ENCODE measurements at places on chromosomes 5 and 9. TPM values are rescaled to one million over a fixed set of nuclear protein-coding genes. Genes with fewer than 3 reads are reported as not detected.

The FOXD4L3 gene
- not detected for total RNA-seq

The SOX30 gene
- 0.09 TPM for total RNA-seq

GRCh38 chr9:35649431-35650340 is 1.0 kb downstream of the SIT1 start:
- no peaks in the 10 kb centered on the region for H3K36me3 ChIP-seq
- H3K4me3 ChIP-seq: peak overlapping the region; percentile 97
- DNase-seq: peak; percentile 43
- H3K27me3 ChIP-seq: no peaks in the 10 kb centered on the region
- H3K4me1 ChIP-seq: peaks cover 62% of the 10 kb centered on the region
- H3K27ac ChIP-seq: peak overlapping the region; percentile 70

DNA sequence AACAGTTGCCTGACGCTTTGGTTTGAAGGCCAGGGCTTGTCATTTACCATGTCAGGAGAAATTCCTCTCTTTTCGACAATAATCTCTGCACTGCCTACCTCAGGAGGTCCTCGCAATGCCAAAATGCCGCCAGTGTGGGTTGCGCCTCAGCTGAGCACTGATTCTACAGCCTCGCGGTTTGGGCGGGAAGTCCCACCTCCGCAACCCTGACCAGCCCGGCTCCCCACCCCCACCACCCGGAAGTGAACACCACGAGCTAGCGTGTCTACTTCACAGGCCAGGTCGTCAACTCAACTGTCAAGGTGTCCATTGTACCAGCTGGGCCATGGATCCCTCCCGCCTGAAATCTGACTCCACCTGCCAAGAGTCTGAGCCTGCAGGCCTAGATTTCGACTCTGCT is at the start of gene TPD52L3:
Gene TPD52L3, plus strand, starts transcription at position 273 of the 400 bp plus-strand sequence. CDS start 221 bp downstream, outside the sequence.
- H3K4me1 ChIP-seq: no peaks in the 10 kb centered on the region
- no peaks in the 10 kb centered on the region for H3K36me3 ChIP-seq
- no peak within 1 kb of the TSS for H3K27ac ChIP-seq
- no peak within 1 kb of the TSS for H3K4me3 ChIP-seq
- DNase-seq: no peak

DNA sequence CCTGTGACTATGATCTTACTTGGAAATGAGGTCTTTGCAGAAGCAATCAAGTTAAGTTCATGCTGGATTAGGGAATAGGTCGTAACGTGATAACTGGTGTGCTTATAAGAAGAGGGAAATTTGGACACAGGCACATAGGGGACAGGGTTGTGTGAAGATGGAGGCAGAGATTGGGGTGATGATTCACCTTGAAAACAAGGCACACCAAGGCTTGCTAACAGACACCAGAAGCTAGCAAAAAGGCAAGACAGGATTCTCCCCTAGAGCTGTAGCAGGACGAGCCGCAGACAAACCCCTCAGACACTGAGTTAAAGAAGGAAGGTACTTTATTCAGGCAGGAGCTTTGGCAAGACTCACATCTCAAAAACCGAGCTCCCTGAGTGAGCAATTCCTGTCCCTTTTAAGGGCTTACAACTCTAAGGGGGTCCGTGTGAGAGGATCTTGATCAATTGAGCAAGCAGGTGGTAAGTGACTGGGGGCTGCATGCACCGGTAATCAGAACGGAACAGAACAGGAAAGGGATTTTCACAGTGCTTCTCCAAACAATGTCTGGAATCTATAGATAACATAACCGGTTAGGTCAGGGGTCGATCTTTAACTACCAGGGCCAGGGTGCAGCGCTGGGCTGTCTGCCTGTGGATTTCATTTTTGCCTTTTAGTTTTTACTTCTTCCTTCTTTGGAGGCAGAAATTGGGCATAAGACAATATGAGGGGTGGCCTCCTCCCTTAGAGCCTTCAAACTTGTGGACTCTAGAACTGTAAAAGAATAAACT is 57.5 kb upstream of the S1PR3 start:
- no peak for DNase-seq
- no peak overlapping the region for H3K27ac ChIP-seq
- no peaks in the 10 kb centered on the region for H3K27me3 ChIP-seq
- H3K36me3 ChIP-seq: no peaks in the 10 kb centered on the region
- H3K4me1 ChIP-seq: no peaks in the 10 kb centered on the region
- no peak overlapping the region for H3K4me3 ChIP-seq

The STARD4 gene
- total RNA-seq: 32.5 TPM

DNA sequence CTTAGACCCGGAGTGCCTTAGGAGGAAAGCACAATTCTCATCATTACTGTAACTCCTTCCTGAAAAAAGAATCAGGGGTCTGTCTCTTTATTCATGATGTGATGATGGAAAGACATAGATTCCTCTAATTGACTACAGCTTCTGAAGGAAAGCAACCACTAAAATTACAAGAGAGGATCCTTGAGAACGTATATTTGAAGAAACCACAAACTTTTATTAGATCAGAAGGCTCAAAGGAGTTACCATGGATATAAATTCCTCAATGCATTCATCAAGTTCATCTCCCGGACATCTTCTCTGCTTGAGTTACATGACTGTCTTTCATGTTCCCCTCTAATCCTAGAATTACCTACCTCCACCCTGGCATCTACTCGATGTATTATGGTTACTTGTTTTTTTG is 104.1 kb upstream of the PAPPA start:
- no peaks in the 10 kb centered on the region for H3K36me3 ChIP-seq
- H3K4me3 ChIP-seq: no peak overlapping the region
- DNase-seq: no peak
- H3K4me1 ChIP-seq: no peaks in the 10 kb centered on the region
- no peaks in the 10 kb centered on the region for H3K27me3 ChIP-seq
- H3K27ac ChIP-seq: no peak overlapping the region

DNA sequence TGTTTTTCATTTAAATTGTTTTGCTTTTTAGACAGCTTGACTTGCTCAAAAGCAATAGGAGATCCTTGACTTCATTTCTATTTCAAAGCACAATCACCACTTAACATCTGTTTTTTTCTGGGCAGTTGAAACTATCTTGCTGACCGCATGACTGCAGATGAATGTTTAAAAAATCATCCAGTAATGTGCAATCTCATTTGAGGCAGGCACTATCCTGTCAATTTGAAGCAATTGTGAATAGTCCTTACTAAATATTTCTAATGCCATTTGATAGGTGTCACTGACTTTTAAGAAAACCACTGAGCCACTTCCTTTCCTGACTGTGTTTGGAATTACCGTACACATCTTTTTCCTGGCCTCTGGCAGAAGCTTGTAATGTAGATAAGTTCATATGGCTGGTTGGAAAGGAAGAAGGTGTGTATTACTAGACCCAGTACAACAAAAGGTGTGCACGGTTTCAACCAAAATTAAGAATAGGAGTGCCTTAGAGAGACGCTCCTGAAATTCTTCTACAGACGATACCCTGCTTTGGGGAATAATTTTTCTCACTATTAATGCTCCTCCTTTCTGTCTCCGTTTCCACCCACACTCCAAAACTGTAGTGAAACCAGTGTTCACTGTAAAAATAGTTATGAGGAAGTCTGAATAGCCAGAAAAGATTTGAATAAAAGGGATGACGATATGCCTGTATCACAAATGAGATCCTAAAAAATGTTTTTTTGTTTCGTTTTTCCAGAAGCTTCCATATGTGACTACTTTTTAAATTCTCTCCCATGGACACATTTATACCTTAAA is 136.7 kb upstream of the MOCS2 start:
- H3K4me3 ChIP-seq: no peak overlapping the region
- H3K36me3 ChIP-seq: no peaks in the 10 kb centered on the region
- H3K27me3 ChIP-seq: no peaks in the 10 kb centered on the region
- no peaks in the 10 kb centered on the region for H3K4me1 ChIP-seq

- H3K27ac ChIP-seq: no peak overlapping the region
- peaks cover 15% of the 10 kb centered on the region for H3K4me1 ChIP-seq
- DNase-seq: no peak
- H3K36me3 ChIP-seq: peaks cover 3% of the 10 kb centered on the region
Measured at GRCh38 chr5:100840789-100841188, 62.3 kb downstream of the ST8SIA4 start.

The SV2C gene
- not detected for total RNA-seq

The NMUR2 gene
- total RNA-seq: not detected

GRCh38 chr5:165086465-165086864 is 1581.0 kb downstream of the MAT2B start:
- no peaks in the 10 kb centered on the region for H3K27me3 ChIP-seq
- no peak overlapping the region for H3K27ac ChIP-seq
- DNase-seq: no peak
- no peak overlapping the region for H3K4me3 ChIP-seq

DNA sequence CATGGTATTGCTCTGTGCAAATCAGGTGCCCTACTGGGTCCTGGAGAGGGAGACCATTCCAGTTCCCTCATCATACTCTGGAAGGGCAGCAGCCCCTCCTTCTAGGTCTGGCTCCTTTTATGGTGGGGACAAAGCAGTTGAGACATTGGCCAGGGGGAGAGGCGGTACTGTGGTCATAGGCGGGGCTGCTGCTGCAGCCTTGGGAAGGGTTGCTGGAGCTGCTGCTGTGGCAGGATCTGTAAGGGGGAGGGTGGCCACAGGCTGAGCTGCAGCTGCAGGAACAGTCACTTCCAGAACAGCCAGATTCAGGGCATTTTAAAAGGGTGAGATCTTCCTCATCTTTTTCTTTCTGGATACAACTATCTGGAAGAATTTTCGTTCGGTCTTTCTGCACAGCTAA is 233.0 kb upstream of the SGCD start:
- no peaks in the 10 kb centered on the region for H3K4me1 ChIP-seq
- no peak overlapping the region for H3K4me3 ChIP-seq
- no peaks in the 10 kb centered on the region for H3K36me3 ChIP-seq
- no peak overlapping the region for H3K27ac ChIP-seq
- H3K27me3 ChIP-seq: no peaks in the 10 kb centered on the region

The BHMT2 gene
- not detected for total RNA-seq
